ENCODE measurements at places on chromosomes 5 and 9.

DNA sequence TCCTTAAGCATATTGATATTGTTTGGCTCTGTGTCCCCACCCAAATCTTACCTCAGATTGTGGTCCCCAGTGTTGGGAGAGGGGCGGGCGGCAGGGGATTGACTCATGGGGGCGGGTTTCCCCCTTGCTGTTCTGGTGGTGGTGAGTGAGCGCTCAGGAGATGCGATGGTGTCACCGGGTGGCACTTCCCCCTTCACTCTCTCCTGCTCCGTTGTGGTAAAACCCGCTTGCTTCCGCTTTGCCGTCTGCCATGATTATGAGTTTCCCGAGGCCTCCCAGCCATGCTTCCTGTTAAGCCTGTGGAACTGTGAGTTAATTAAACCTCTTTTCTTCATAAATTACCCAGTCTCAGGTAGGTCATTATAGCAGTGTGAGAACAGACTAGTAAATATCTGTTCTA lies 229.1 kb downstream of the IRX2 start:
- no peak for DNase-seq

DNA sequence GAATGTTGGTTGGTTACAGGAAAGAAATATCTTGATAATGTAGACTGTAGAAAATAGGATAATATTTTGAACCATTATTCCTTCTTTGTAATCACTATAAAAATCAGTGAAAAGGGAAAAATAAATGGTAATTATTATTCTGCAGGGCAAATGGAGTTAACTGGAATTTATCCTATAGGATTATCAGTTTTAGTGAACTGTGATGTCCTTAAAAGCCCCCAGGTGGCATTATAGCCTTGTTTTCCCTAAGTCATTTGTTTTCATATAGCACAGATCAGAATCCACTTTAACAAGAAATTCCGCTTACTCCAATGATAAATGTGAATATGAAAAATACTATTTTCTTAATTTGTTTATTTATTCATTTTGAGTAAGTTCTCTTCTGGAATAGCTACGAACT lies 26.2 kb upstream of the WDR41 start:
- no peak for DNase-seq

DNA sequence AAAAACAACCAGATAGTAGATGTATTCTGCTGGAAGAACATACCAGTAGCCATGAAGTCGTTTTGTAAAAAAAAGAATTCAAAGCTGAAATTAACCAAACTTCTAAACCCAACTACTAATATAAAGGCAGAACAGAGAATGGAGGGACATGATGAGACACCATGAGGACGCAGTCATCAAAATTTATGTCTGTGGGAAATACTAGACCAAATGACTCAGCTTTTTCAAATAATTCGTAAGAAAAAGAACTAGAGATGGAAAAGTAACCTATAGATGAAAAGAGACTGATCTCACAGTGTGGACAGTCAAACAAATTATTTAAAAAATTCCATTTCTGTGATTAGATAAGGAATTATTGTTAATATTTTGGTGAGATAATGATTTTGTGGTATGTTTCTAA lies 10.3 kb downstream of the TTC23L start:
- DNase-seq = no peak

GRCh38 chr9:79060766-79061165 lies 511.0 kb upstream of the TLE4 start:
- no peak for DNase-seq

GRCh38 chr5:102794677-102795331 lies 39.7 kb downstream of the PAM start:
- no peak for DNase-seq

- DNase-seq = no peak
Measured at GRCh38 chr9:107945961-107946360, 456.4 kb upstream of the KLF4 start.

- peak; percentile 43 for DNase-seq
Measured at GRCh38 chr9:113990975-113991471, 87.1 kb downstream of the AMBP start.

DNA sequence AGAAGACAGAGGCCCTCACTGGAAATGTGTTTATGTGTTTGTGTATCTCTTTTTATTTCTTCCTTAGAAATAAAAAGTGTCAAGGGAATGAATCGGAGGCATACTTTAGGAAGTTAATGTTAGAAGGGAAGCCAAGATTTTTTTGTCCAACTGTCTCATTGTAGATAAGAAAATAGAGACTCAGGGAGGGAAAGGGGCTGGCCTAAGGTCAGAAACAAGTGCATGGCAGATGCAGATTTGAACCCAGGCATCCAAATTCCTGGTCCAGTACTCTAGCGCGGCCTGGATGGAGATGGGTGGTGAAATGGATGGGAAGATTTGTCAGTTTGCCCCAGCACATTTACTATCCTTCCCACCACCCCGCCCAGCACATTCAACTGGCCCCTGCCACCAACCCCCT lies 19.8 kb upstream of the TNIP1 start:
- no peak for DNase-seq

DNA sequence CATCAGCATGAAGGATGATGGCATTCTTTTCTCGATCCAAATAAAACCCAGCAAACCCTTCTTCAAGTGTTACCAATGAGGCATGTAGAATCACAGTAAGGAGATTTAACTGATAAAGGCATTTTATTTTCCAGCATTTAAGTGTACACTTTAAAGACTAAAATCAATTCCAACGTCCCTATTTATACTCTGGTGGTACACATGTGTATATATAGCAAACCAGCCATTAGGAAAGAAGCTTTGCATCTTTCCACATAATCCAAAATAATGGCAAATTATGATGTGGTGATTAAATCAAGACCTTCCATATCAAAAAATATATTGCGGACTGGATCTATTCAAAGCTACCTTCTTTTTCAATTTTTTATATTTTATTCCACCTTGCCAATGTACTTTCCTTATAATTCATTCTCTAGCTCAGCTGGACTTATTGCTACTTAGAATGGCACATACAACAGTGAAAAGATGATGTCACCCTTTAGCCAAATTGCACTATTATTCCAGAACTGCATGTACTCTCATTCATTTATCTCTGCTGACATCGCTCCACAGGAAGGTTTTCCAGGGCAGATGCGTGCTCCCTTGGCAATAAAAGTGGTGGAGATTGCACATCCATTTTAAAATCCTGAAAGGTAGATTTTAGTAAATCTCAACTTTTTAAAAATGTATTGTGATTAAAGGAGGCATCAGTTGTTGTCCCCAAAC lies 63.3 kb upstream of the SLC30A5 start:
- DNase-seq = no peak

DNA sequence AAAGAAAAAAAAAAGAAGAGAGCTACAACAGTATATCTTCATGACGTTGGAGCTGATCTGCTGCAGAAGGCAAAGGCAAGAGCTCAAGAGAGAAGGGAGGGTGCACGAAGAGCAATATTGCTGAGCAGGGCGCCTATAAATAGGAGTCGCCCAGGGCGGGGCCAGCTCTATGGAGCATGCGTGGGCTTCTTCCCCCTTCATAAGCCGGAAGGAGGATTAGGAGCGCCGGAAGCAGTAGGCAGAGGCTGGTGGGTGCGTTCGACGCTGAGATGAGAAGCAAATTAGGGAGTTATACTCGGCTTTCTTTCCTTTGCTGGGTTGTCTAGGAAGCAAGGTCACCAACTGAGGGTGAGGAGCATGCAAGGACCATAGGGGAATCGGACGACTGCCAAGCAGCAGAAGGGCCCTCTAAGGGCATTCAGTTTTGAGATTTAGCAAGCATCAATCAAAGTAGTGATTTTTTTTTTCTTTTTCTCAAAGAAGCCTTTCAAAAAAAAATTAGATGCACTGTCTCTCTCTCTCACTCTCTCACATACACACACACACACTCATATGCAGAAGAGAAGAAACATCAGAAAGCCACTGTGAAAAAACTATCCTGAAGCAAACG lies 496.7 kb downstream of the ENC1 start:
- no peak for DNase-seq

GRCh38 chr9:130073373-130073772 lies 19.7 kb downstream of the GPR107 start:
- DNase-seq = no peak

DNA sequence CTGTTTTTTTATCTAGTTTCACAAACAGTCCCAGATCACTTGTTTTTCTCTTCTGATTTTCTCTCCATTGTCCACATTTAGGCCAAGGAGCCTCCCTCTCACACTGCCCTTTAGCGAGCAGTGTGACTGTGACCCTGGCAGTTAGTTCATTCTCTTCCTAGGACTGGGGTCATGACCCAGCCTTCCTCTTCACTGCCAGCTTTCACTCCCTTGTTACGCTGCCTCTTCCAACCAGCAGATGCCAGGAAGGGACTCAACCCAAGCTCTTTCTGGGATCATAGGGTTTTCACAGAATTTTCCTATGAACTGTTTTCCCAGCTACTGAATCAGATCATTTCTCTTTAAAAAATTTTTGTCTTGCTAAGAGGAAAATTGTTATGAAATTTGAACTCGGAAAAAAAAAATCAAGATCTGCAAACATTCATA lies 70.9 kb downstream of the LMNB1 start:
- DNase-seq = no peak

- DNase-seq = no peak
Measured at GRCh38 chr9:84293001-84293798, 47.4 kb downstream of the SLC28A3 start.

DNA sequence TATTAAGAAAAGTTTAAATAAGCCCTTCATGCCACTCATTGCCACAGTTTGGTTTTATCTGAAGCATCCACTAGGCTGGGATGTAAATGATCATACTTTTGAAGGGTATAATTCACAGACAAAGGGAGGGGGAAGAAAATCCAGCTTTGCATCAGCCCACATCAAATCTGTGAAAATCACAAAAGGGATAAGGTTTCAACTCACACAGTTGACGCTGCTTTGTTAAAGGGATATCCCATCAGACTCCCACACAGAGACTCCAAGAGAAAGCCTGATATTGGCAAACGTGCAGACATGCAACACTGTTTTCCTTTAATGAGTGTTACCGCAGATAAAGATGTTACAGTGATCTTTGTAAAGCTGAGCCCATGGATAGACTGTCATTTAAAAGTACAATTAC lies 602.9 kb downstream of the TLE1 start:
- DNase-seq = no peak

GRCh38 chr9:111970827-111971226 lies 74.2 kb downstream of the UGCG start:
- no peak for DNase-seq
